ENCODE measurements at places on chromosomes 1 and 21.

DNA sequence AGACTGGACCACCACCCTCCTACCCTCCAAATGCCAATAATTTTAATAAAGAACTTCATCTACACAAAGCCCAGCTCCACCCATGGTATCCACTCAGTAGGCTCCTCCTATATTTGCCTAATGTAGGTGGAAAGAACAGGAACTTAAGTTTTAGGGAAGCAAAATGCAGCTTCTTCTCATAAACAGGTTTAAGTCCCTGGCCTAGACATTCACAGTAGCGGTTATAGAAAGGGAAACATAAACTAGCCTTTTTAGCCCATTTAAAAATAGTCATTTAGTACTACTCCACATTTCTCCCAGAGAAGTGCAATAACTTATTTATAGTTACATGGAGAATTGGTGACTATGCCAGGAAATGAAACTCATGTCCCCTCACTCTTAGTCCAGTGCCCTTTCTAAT lies 56.6 kb upstream of the CPLANE2 start:
- DNase-seq, result no peak

GRCh38 chr1:210001751-210002150 lies 63.7 kb downstream of the SYT14 start:
- DNase-seq, result no peak

DNA sequence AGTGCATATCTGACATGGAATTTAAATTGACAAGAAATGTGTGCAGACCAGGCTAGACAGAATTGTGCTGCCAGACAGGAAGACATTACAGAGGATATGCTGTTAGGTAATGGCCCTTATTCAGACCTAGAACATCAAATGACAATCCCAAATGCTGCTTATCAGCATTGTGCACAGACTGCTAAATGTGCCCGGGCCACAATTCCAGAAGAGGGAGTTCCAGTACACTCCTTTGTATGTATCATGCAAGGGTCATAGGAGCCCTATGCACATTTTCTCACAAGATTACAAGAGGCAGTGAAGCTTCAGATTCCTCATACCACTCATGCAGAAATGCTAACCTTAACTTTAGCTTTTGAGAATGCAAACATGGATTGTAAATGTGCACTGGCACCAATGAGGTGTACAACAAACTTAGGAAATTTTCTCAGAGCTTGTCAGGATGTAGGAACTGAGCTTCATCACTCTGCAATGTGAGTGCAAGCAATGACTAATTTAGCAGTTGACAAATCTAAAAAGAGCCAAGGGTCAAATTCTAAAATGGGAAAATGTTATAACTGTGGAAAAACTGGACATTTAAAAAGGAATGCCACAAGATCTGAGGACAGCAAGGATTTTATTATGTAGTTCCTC lies 273.5 kb downstream of the COL11A1 start:
- no peak for DNase-seq

GRCh38 chr21:39661121-39661520 lies 48.4 kb downstream of the B3GALT5 start:
- no peak for DNase-seq

DNA sequence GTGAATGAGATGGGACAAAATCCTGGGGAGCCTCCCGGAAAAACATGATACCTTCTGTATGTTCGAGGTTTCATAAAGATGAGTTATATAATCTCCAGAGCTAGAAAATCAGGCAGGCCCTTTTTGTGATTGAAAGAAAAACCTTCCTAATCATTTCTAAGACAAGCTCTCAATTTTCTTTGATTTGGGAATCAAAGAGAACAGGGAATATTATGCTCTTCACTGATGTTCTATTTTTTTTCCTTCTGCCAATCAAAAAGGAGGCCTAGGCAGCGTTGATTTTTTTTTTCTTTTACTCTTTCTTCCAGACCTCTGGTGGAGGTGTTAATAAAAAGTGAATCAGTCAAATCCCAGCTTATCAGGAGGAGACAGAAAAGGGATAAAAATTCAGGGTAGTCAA lies 34.5 kb downstream of the DIRAS3 start:
- DNase-seq, result no peak

DNA sequence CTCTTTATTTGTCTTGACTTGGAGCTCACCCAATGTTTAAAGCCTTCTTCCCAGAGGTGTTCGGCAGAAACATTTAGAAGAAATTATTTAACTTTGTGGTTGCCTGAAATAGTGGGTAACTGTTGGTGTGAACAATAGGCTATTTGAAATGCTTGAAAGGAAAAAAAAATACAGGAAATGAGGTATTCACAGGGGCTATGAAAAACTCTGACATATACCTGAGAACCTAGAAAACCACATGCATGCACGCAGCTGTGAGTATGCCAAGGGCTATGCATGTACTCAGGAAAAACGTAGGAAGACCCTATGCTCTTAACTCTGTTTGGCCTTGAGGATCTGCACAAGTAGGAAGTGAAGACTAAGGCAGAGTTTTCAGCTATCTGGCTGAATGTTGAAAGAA lies 16.4 kb upstream of the RNF186 start:
- DNase-seq, result no peak

DNA sequence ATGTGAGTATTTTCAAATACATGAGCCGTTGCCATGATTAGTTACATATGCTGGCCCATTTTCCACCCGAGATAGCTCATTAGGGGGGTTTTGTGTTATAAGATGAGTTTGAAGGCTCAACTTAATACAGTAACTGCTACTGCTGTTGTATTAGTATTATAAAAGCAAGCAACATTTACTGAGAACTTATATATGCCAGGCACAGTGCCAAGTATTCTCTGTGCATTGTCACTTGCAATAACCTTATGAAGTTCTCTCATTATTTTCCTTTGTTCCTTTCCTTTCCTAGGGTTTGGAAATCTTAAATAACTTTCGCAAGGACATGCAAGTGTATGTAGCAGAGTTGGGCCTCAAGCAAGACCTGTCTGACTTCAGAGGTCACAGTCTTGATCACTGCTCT lies 107.9 kb downstream of the RYR2 start:
- no peak for DNase-seq

DNA sequence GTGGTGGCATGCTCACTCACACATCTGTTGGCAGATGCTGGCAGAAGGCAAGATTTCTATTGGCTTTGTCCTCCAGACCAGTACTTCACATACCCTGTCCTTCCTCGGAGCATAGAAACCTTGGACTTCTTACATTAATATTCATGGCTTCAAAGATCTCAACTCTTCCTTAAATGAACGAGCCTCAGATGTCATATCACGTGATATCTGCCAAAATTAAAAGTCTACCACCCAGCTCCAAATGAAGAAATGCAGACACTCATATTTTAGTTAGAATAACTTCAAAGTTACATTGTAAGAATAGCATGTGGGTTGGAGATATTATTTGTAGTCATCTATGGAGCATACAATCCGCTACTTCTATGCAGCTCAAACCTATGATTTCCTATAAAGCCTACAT lies 1994.9 kb downstream of the NCAM2 start:
- DNase-seq, result no peak

GRCh38 chr1:96968983-96969382 lies 247.4 kb downstream of the PTBP2 start:
- DNase-seq, result no peak

DNA sequence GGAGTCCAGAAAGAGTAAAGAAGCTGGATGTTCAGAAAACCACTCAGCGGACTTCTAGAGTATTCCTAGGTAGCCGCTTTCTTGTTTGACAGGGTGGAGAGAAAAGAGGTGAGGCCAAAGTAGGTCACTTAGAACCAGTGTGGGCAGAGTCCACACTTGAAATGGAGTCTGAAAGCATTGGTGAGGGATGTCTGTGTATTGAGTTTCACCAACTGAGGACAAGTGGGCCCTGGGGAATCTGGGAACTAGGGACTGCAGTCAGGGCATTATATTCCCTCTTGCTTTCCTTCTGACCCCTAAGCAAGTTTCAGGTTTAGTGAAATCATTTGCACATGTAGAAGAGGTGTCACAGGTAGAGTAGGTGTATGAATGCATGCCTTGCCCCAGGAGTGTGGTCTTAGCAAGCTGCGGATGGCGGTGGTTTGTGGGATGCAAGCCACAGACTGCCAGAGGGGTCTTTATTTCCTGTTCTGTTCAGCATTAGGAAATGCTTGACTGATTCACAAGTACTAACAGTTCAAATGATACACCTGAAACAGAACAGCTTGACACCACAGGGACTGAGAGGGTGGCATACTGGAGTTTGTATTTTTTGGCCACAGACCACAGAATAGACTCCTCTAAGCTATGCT lies 1.1 kb upstream of the GNG12 start:
- no peak for DNase-seq

DNA sequence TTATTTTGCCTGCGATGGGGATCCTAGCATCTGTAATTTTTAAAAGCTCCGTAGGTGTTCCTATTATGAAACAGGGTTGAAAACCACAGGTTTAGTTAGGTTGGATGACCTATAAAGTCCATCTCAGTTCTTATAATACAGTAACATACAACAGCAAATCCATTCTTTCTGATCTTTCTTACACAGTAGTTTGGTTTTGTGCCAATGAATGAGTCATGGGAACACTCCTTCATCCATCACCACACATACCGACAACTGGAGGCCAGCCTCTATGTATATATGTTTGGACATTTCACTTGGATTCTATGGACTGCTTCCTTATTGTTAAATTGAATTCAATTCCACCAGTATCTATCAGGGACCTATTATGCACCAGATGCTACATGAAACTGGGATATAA lies 118.4 kb upstream of the L1TD1 start:
- DNase-seq, result no peak

- no peak for DNase-seq
Observed at GRCh38 chr1:92479587-92479986, 7.1 kb downstream of the GFI1 start.

DNA sequence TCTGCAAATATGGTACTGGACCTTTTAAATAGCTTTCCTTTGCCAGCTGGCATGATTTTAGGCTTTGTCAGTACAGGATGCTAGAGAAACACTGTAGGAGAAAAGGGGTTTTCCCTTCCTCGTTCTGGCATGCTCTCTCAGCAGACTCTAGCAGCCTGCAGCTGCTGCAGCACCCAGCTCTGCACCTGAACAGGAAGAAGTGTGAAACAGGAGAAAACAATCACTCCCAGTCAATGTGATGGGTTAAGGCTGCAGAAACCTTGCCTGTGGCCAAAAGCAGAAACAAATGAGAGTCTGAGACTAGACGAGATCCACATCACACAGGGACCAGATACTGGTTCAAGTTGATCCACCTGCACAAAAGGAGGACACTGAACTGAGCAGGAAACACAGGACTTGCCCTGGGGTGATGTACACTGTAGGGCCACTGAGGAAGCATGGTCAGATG lies 21.2 kb downstream of the OVGP1 start:
- DNase-seq, result peak; percentile 60

- no peak for DNase-seq
Observed at GRCh38 chr21:41709965-41710822, 56.7 kb downstream of the RIPK4 start.

- no peak for DNase-seq
Observed at GRCh38 chr1:168507231-168507630, 36.6 kb downstream of the XCL2 start.

GRCh38 chr1:53699981-53700380 lies 39.0 kb downstream of the GLIS1 start:
- DNase-seq, result no peak

GRCh38 chr1:195954848-195955247 lies 653.4 kb downstream of the KCNT2 start:
- no peak for DNase-seq

DNA sequence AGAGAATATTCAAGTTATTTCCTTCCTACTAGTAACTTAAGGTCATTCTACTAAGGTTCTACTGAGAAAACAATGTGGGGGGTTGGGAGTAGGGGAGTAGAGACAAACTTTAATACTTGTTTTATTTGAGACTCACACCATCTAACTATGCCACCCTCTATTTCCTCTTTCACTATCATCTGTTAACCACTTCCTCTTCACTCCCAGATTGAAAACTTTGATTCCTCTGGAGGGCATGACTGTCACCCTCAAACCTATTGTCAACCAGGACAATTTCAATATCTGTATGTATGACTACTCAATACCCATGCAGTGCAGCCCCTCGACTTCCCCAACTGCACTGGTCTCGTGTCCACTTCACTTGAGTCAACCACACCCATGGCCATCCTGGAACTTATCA lies 165.6 kb upstream of the POGK start:
- DNase-seq, result no peak

DNA sequence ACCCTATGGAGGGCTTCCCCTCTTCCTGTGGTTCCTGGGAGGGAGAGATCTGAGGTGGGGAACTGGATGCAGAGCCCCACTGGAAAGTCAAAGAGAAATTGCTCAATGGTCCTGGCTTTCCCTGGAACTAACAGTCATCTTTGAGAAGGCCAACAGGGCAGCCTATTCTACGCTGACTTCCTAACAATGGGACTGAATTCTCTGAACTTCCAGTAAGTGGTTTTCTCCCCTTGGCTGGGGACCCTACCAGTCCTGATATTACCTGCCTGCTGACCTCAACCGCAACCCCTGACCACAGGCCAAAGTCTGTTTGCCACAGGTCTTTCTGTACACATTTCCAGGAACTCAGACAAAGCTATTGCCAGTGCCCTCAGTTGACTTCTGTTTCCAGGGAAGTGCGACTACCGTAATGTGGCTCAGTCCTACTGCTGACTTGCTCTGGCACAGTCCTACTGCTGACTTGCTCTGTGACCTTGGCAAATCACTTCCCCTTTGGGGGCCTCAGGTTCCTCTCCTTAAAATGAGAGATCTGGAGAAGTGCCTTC lies 55.3 kb downstream of the C8B start:
- DNase-seq, result no peak

- DNase-seq, result no peak
Observed at GRCh38 chr1:179550746-179551682, 24.7 kb downstream of the NPHS2 start.

- no peak for DNase-seq
Observed at GRCh38 chr21:25898671-25899070, 163.9 kb downstream of the GABPA start.

GRCh38 chr1:183081402-183082120 lies 58.3 kb downstream of the LAMC1 start:
- DNase-seq, result no peak

DNA sequence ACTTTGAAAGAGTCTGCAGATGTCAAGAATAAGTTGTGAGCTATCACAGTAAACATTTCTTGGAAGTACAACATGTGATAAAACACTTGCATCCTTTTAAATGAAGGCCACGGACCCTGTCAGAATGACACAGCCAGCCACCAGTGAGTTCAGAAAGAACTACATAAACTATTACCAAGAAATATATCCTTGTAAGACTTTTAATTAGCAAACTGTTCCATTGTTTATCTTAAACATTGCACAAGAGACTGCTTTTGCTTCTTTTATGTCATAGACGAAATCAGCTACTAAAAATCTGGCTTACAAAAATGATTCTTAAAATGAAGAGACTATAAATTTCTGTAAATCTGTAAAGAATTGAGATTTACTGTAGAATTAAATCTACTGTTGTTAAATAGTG lies 17.9 kb downstream of the LRRC7 start:
- DNase-seq, result no peak

- no peak for DNase-seq
Observed at GRCh38 chr1:154589780-154590179, 18.2 kb downstream of the ADAR start.

GRCh38 chr1:51570063-51570710 lies 46.7 kb upstream of the OSBPL9 start:
- no peak for DNase-seq

GRCh38 chr1:6918186-6918924 lies 133.1 kb downstream of the CAMTA1 start:
- DNase-seq, result no peak
